ENCODE measurements at places on chromosomes 16 and 17.

DNA sequence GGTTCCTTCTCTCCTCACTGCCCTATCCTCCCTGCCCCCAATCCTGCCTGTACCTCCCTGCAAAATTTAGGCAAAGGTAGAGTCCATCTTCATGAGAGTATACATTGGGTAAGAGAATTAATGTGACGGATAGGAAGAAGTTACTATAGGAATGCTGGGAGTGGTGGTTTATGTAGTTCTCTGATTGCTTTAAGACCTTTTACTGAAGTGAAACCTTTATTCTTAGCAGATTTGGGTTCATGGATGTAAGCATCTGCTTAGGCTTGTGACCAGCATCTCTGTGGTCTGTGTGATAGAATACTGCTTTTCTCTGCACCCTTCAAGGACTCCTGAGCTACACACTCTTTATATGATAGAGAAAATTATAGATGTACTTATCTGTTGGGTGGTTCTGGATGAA is 127.3 kb downstream of the PRKCA start:
- no peak for DNase-seq

DNA sequence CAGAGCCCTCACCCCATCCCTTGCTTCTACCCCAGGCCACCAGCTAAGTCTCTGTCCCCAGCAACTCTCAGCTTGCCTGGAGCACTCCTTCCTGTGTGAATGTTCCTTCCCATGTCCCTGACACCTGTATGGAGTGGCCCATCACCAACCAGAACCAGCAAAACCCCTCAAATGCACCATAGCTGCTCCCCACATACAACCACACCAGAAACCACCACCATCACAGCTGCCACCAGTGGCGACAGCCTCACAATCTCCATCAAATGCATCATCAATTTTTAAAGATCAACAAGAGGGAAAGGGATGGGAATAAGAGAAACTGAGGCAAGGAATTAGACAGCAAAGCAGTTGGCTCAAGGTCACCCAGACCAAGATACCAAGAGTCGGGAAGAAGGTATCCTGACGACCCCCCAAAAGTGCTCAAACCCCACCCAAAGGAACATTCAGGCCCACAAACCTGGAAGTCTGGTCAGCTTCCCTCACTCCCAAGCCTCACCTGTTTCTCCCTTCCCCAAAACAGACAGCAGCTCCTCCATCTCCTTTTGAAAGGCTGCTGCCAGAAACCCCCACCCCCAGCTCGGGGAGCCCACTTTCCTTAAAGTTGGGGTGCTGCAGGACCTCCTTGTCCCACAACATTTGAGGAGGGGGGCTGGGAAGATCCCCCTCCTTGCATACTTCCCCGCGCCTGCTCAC is 1.8 kb downstream of the SRCIN1 start:
- no peak for DNase-seq

- no peak for DNase-seq
These were observed 37.7 kb upstream of the RGS9 start for GRCh38 chr17:65099475-65099874.

GRCh38 chr17:65037157-65037556 is 19.4 kb downstream of the GNA13 start:
- DNase-seq: no peak

DNA sequence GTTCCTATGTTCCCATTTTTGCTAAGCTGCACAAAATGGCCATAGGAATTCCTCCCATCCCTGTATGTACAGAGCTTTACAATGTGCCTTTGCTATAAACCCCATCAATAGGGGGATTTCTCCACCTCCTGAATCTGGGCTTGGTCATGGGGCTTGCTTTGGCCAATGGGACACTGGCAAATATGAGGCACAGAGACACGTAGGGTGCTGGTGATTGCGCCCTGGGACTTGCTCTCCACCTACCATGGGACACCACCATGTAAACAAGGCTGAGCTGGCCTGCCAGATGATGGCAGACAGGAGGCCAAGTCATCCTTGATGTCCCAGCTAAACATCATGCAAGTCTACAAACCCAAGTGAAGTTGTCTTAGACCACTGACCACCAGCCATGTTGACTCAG is 15.3 kb upstream of the ALDH3A1 start:
- DNase-seq: no peak

GRCh38 chr16:79498928-79499327 is 101.6 kb downstream of the MAF start:
- DNase-seq: no peak

All from NCI-H1417 (cell line).